ENCODE measurements at places on chromosomes 4 and X. TPM values are rescaled to one million over a fixed set of nuclear protein-coding genes. Genes with fewer than 3 reads are reported as not detected.

DNA sequence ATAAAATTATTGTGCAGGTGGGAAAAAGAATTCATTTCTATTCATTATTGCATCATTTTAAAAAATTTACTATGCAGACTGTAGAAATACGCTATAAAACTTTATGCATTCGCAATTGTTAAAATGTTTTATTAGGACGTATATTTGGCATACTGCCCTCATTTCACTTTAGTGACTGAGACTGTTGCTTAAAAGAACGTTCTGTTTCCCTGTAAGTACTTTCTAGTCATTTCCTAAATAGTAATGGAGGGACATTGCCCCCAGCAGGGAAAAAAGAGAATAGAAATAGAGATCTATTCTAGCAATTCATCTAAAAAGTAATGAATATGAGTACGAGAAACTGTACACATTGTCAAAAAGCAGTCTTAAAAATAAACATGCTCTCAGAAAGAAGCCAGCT is 1295.8 kb upstream of the TENM3 start:
- H3K4me3 ChIP-seq: no peak overlapping the region
- H3K36me3 ChIP-seq: no peaks in the 10 kb centered on the region
- H3K27ac ChIP-seq: no peak overlapping the region

DNA sequence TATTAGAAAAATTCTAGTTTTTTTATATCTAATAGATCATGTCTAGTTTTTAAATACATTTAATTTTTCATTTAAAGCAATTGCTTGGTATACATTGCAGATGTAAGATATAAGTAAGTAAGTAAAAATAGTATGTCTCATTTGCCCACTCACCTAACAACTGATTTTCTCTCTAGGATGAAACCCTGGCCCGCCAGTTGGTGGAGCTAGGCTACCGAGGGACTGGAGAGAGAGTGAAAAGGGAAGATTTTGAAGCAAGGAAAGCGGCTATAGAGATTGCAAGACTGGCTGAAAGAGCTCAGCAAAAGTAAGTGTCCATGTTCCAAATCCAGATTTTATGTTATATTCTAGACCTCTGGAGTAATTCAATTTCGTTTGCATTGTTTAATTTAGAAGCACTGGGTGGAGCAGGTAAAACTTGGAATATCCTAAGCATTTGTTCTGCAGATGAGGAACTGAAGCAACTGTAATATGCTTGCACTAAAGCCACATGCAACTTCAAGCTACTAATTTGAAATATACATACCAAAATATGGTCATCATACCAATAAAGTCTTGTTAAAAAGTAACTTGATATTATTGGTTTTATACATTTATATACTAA is 27.1 kb downstream of the CFAP299 start:
- H3K36me3 ChIP-seq: no peaks in the 10 kb centered on the region
- H3K27me3 ChIP-seq: no peaks in the 10 kb centered on the region
- no peaks in the 10 kb centered on the region for H3K4me1 ChIP-seq
- no peak for DNase-seq

GRCh38 chr4:3135155-3136011 is 60.9 kb downstream of the HTT start:
- peak overlapping the region; percentile 41 for H3K27ac ChIP-seq
- no peaks in the 10 kb centered on the region for H3K27me3 ChIP-seq
- H3K4me3 ChIP-seq: peak overlapping the region; percentile 7

The CPZ gene
- 4.3 TPM for total RNA-seq

DNA sequence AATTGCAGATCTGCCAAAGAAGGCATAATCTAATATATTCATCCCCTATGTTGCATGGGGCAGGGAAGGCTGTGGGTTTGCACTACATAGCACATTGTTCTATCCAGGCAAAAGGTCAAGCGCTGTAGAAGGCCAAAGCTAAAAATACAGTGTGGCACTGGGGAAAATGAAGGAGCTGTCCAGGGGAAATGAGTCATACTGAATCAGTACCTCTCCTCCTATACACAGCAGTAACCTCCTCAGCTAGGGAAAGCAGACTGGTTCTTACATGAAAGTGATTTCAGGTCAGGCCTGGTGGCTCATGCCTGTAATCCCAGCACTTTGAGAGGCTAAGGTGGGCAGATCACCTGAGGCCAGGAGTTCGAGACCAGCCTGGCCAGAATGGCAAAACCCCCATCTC is 31.0 kb upstream of the SLC25A4 start:
- no peak overlapping the region for H3K4me3 ChIP-seq
- H3K36me3 ChIP-seq: no peaks in the 10 kb centered on the region
- no peaks in the 10 kb centered on the region for H3K4me1 ChIP-seq
- no peak for DNase-seq
- peak overlapping the region; percentile 71 for H3K27ac ChIP-seq

The RAB40AL gene
- 0.36 TPM for total RNA-seq

DNA sequence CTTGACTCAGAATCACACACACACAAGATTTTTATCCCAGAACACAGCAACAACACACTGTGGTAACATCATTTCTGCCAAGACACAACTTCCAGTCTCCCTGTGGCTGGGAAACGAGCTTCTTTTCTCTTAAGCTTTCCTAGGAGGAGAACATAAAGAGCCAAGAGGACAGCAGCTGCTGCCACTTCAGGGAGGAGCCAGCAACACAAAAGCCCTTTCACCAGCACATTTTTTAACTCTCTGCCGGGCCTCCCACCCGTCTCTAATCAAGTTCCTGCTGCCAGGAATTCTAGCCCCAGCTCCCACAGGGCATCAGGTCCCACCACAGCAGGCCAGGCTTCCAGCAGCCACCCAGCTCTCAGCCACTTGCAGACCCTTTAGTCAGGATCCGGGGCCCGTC is 22.4 kb downstream of the FAT1 start:
- H3K4me1 ChIP-seq: peaks cover 54% of the 10 kb centered on the region
- H3K36me3 ChIP-seq: no peaks in the 10 kb centered on the region
- peak overlapping the region; percentile 11 for H3K4me3 ChIP-seq
- H3K27ac ChIP-seq: peak overlapping the region; percentile 85
- no peak for DNase-seq

The FAM47E gene
- total RNA-seq: 3.3 TPM

GRCh38 chr4:110371016-110371770 is 104.8 kb upstream of the ENPEP start:
- no peak overlapping the region for H3K27ac ChIP-seq
- no peaks in the 10 kb centered on the region for H3K4me1 ChIP-seq
- H3K4me3 ChIP-seq: no peak overlapping the region

DNA sequence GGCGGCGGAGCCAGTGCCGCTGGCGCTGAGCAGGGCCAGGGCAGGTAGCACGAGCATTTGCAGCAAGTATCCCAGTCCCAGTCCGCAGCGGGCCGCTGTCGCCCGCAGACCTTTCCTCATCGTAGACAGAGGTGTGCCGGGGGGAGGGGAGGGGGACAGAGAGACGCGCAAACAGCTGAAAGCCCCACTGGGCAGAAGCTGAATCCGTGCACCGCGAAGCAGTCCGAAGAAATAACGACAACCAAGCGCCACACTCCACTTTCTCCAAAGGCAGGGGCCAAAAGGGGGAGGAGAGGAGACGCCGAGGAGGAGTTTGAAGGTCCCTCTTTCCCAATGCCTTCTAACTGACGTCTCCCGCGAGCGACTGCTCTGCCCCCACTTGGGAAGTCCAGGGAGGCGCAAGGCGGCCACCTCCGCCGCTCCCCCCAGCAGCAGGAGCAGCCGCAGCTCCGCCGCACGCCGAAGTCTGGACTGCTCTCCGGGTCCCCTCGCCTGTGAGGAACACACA is at the start of gene UNC5C:
TSS of gene UNC5C (minus strand) at position 236 of the 508 bp plus-strand sequence.
- H3K27ac ChIP-seq: peak within 1 kb of the TSS; percentile 70
- H3K4me1 ChIP-seq: peaks cover 27% of the 10 kb centered on the region
- H3K36me3 ChIP-seq: no peaks in the 10 kb centered on the region

The P2RY8 gene
- total RNA-seq: 1.8 TPM

GRCh38 chrX:31178769-31179125 is 106.9 kb upstream of the FTHL17 start:
- peaks cover 7% of the 10 kb centered on the region for H3K36me3 ChIP-seq
- no peaks in the 10 kb centered on the region for H3K4me1 ChIP-seq
- H3K27me3 ChIP-seq: no peaks in the 10 kb centered on the region
- no peak overlapping the region for H3K4me3 ChIP-seq

DNA sequence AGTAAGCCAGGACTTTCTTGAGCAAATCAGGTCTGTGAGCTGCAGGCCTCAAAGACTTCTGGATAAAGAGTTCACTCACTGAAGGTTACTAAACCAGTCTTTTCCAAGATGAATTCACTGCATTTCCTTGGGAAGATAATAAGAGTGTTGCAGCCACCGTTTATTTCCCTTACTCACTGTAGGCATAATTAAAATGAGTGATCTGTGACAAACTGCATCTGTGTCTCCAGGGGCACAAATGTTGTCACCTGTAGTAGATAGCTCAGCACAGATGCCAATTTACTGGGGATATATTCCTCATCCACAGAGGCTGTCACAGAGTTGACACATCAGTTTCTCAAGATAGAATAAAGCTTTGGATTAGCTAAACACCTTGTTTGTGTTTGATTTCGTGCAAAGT is 580.2 kb downstream of the SPRY1 start:
- H3K27ac ChIP-seq: peak overlapping the region; percentile 30
- no peak overlapping the region for H3K4me3 ChIP-seq
- no peaks in the 10 kb centered on the region for H3K27me3 ChIP-seq
- no peaks in the 10 kb centered on the region for H3K36me3 ChIP-seq

GRCh38 chr4:5528031-5528436 is 180.3 kb downstream of the EVC2 start:
- no peaks in the 10 kb centered on the region for H3K36me3 ChIP-seq
- H3K4me3 ChIP-seq: no peak overlapping the region
- H3K4me1 ChIP-seq: peaks cover 22% of the 10 kb centered on the region
